ENCODE measurements at places on chromosomes 12 and 14.
A peak's percentile ranks its signal among the peaks of the same experiment; 100 is the strongest.

GRCh38 chr14:90599748-90600507, 203.1 kb downstream of the CALM1 start:
- peak; percentile 4 for DNase-seq

GRCh38 chr12:124650912-124651311, 83.5 kb upstream of the NCOR2 start:
- DNase-seq, result no peak

DNA sequence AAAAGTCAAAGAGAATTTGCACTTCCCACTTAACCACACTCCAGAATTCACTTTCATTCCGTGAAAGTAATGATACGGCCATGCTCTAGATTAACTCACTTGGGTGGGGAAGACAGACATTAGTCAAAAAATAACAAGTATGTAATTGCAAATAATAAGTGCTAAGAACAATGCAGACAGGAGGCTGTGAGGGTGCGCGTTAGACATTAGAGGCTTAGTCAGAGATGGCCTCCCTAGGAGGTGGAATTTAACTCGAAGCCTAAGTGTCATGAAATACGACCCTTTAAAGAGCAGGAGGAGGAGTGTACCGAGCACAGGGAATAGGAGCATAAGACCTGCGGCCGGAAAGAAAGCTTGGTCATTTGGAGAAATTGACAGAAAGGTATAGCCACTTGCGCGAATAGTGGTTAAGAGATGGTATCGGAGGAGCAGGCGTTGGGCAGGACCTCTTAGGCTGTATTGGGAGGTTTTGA, 628 bp downstream of the SNRPF start:
- DNase-seq, result peak; percentile 17

GRCh38 chr14:58805605-58806409, 168.0 kb downstream of the DACT1 start:
- no peak for DNase-seq

DNA sequence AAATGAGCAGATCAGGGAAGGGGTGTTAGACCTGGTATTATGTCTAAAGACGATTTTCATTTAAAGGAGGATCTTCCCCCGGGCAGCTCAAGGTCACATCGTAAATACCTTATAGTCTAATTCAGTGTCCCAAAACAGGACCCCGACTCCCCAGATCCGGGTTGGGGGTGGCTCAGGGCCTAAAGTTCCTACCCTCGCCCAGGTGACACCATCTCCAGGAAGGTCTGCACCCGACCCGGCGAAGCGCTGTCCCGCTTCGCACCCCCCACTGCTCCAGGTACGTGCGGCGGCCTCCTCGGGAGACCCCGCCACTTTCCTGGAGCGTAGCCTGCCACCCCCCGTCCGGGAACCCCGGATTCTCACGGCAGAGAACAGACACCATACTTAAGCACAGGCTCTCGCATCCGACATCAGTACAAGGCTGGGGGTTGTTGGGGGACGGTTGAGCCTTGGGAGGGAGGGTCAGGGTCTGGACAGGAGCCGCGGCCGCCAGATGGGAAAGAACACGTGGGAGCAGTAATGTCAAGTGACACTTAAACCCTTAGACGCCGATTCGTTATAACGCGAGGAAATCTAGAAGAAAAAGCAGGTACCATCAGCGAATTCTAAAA, 556 bp downstream of the TIMM9 start:
- peak; percentile 71 for DNase-seq

DNA sequence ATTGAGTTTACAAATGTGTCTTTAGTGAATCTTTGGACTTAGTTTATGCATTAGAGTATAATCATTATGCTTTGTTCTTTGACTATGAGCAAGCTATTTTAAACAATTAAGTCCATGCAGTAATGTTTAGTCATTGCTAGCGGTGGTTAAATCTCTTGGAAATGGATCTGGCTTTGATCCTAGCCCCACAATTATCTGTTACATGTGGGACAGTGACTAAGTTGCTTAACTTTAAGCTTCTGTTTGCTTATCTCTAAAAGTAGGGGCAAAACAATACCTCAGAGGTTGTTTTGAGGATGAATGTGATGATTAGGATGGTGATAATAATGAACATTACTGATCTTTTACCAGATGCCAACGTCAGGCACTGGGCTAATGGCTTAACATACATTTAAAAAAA, 124.2 kb downstream of the NPAS3 start:
- peak; percentile 9 for DNase-seq

GRCh38 chr14:53278602-53279506, 125.7 kb upstream of the DDHD1 start:
- DNase-seq, result peak; percentile 29

DNA sequence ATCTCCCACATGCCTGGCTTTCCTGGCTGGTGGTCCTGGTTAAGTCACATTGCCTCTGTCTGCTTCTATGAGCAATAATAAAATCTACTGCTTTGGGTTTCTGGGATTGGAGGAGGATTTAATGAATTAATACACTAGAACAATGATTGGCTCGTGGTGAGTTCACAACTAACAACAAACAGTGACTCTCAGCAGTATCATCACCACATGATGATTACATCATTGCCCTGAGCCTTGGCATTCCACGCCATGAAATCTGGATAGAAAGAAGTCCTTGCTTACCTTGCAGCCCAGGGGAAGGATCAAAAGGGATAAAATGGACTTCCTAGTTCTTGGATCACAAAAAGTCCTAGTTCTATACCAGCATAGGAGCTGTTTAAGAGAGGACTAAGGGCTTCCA, 1069.0 kb downstream of the VRK1 start:
- no peak for DNase-seq

DNA sequence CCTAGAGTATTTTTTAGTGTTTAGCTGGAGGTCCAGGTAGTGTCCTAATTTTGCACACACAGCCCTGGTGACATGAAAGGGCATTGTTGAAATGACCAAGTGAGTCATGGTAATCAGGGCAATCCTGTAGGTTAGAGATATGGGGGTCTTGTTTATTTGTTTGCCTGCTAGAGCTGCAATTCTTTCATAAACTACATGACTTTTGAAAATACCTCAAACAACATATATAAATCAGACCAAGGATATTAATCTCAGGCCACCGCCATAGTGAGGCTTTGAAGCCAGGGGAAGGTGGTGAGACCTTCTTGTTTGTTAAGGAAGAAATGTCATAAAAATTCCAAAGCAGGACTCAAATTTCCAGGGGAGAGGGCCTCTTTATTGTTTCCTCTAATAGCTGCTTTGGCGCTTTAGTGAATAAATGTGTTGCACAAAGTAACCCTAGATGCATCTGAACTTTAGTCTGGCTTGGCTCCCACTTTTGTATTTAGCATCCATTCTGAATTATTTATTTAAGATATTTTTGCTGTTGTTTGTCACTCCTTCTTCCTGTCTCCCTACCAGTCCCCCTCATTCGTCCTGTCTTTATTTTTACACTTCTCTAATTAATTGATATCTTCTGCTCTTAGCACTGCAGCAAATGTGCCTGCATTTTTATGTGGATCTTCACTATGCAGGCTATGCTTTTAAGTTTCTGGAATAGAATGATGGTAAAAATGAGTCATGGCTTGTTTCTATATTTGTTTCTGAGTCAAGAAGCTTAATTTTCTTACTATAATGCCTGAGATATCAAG, 430.3 kb downstream of the RAD51B start:
- DNase-seq, result peak; percentile 71

DNA sequence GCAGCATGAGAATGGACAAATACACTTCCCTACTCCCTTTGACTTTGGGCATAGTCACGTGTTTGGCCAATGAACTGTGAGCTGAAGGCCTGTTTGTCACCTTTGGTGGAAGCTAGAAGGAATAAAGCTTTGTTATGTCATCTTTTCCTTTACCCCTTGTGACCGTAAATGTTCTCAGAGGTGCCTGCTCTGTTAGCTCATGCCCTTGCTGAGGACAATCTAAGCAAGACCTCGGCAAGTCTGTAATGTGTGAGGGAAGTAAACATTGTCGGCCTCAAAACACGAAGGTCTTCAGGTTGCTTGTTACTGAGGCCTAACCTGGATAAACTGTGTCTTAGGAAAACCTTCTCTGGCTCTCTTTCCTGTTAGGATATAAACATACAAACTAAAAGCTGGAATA, 354.2 kb downstream of the TMEM132D start:
- no peak for DNase-seq

GRCh38 chr12:95262808-95263207, 45.2 kb downstream of the VEZT start:
- DNase-seq, result no peak

GRCh38 chr14:91931478-91932088, 15.9 kb downstream of the FBLN5 start:
- DNase-seq, result no peak

DNA sequence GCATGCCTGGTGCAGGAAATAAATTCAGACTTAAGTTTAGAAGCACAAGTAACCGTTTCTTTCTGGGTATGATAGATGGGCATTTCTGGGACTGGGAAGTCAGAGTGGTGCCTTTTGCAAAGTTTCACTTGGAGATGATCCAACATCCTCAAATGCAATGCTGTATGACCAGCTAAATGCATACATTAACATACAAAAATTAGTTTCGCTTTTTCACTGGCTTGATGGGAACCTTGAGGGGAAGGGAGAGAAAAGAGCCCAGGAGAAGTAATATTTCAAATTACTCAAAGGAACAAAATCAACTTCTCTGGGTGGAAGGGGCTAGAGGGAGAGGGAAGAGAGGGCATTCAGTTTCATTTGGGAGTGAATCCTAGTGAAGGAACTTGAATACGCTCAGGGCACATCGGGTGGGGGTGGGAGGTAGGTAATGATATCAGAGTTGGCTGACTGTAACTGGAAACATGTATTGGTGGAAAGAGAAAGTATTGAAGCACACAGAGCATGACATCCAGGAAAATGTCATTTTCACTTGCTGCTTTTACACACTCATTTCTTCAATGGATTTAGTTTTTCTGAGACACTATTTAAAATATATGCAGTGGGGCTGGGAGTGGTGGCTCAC, 175.5 kb downstream of the PTPRO start:
- DNase-seq, result no peak

GRCh38 chr14:103384450-103385151, 614 bp upstream of the MARK3 start:
- no peak for DNase-seq

- DNase-seq, result peak; percentile 62
These were observed 206.8 kb upstream of the BCL2L14 start for GRCh38 chr12:11863988-11864387.

- DNase-seq, result no peak
These were observed 1.1 kb downstream of the BCAT1 start for GRCh38 chr12:24947541-24948419.

DNA sequence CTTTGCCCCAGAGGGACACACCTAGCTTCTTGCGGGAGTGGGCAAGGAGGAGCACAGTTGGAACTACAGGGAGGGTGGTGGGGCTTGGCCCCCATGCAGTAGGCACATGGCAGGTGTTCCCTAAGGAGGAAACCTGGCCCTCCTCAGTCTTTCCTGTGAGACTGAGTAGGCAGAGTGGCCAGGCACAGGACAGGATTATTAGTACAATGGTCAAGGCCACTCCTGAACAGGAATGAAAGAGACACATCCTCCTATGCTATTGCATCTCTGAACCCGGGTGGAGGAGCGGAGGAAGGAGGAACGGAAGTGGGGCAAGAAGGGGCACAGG, 846 bp downstream of the MYO1A start:
- no peak for DNase-seq

- no peak for DNase-seq
These were observed 342.4 kb upstream of the FLRT2 start for GRCh38 chr14:85187521-85187920.

DNA sequence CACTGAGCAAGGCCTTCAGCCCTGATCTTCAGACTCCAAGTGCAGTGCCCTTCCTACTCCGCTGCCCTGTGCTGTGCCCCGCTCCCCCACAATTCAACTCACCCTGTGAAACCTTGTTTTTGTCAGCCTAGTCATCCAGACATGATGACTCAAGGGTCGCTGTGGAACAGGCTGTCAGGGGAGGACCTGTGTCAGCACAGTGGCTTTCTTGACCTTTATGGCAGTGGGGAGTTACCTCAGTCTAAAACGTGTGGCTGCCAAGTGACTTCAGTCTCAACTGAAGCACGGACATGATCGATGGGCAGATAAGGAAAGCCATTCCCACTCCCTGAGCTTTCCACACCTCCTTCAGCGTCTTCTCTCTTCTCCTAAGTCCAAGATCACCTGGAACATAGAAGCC, 16.3 kb upstream of the FLVCR2 start:
- DNase-seq, result no peak

DNA sequence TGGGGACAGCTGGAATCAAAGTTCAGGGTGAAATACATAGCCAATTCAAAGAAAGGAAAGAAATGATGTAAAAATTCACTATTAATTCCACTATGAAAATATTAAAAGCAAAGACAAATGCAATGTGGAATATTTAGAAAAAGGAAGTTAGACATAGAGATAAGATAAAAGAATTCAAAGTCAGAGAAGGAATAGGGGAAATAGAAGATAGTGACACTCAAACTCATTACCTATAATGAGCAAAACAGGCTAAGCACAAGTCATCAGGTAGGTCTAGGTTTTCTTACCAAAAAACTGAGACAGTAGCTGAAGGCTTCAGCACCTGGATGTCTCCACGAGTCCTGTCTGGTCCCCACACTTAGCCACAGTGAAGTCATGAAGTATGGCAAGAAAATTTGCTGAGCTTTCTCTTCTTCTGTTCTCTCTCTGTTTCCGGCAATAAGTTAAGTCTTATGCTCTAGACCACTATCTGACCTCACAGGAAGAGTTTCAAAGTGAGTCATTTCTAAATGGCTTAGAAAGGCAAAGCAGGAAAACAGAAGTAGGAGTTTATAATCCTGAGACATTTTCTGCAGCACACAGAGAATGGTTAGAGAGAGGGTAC, at the start of gene C3AR1:
C3AR1 (minus strand) TSS at position 369 of the 604 bp plus-strand sequence. CDS start 6,174 bp downstream, outside the sequence.
- DNase-seq, result peak; percentile 53

- peak; percentile 62 for DNase-seq
These were observed 227.9 kb downstream of the DACT1 start for GRCh38 chr14:58865514-58866281.

Measured in AG10803 (cell line).